ENCODE measurements at places on chromosomes 2 and 18. TPM values are rescaled to one million over a fixed set of nuclear protein-coding genes. Genes with fewer than 3 reads are reported as not detected.

- DNase-seq: peak; percentile 96
Observed at GRCh38 chr2:108594982-108595464, 60.8 kb downstream of the LIMS1 start.

DNA sequence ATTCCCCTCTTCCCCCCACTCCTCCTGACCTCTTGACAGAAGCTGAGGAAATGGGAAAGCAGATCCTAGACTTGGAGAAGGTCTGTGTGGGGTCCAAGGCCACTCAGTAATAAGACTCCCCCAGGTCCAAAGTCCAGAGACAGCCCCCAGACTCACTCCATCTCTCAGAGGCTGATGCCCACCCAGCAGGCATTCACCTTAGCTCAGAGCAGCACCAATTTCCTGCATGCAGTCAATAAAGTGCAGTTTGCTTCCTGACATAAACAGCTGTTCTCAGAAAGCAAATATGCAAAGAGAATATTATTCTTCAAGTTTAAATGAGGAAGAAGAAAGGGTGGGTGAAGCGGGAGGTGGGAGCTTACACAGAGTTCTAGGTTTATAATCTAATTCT is 84.1 kb upstream of the RTN4 start:
- no peak for DNase-seq

GRCh38 chr2:55431982-55432627 is 12.4 kb upstream of the CCDC88A start:
- DNase-seq: peak; percentile 56

- DNase-seq: no peak
Observed at GRCh38 chr18:69944436-69944835, 3.2 kb downstream of the CD226 start.

DNA sequence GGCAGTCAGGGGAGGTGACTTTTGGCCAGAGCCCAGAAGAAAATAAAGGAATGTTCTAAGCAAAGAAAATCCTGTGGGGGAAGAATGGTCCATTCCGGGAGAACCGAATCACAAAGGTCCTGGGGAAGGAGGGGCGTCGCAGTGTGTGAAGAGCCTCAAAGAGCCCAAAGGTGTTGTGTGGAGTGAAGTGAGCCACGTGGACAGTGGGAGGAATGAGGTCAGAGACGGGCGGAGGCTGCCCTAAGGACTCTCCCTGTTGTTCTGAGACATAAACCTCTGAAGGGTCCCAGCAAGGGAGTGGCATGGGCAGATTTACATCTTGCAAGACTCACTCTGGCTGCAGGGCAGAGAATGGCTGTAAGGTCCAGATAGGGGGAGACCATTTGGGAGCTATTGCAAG is 91.3 kb upstream of the SEC11C start:
- no peak for DNase-seq

GRCh38 chr2:189658306-189659212 is 2.7 kb upstream of the ASNSD1 start:
- no peak for DNase-seq

The COL5A2 gene
- 257 TPM for total RNA-seq

The CNRIP1 gene
- total RNA-seq: 25.6 TPM

The PJVK gene
- total RNA-seq: 0.72 TPM

The RAD51AP2 gene
- total RNA-seq: not detected

Data from IMR-90 (cell line).